ENCODE measurements at places on chromosomes 7 and 10. TPM values are rescaled to one million over a fixed set of nuclear protein-coding genes. Genes with fewer than 3 reads are reported as not detected.

HOXA2 gene
- not detected for total RNA-seq

CLRN3 gene
- not detected for total RNA-seq

SGPL1 gene
- total RNA-seq, result 48.7 TPM

VAX1 gene
- total RNA-seq, result not detected

TRPV5 gene
- not detected for total RNA-seq

MEOX2 gene
- total RNA-seq, result not detected

GRM3 gene
- total RNA-seq, result not detected

Data from activated CD4-positive, alpha-beta T cell treated with anti-CD3 and anti-CD28 coated beads for 36 hours (primary cell).